ENCODE measurements at places on chromosomes 7 and 10.

DNA sequence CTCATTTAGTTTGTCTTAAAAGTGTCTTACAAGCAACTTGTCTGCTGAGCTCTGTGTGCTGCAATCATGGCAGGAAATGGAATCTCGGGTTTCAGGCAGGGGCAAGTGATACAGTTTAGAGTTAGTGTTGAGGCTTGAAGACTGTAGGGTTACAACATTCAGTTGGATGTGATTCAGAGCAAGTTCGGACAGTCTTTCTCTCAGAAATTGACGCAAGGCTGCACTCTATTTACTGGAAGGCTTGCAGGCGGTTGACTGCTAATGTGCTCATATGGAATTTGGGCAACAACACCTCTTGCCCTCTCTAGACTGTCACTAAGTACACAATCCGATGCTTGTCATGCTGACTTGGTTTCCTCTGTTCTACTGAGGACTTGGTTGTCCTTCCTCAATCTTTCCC, 161.7 kb upstream of the BMPER start:
- no peak for DNase-seq

- no peak for DNase-seq
Observed at GRCh38 chr10:29737074-29737593, 102.4 kb upstream of the SVIL start.

GRCh38 chr10:125027871-125028869, 86.2 kb downstream of the ZRANB1 start:
- DNase-seq, result no peak

GRCh38 chr7:108367946-108368345, 88.3 kb downstream of the NRCAM start:
- DNase-seq, result no peak

DNA sequence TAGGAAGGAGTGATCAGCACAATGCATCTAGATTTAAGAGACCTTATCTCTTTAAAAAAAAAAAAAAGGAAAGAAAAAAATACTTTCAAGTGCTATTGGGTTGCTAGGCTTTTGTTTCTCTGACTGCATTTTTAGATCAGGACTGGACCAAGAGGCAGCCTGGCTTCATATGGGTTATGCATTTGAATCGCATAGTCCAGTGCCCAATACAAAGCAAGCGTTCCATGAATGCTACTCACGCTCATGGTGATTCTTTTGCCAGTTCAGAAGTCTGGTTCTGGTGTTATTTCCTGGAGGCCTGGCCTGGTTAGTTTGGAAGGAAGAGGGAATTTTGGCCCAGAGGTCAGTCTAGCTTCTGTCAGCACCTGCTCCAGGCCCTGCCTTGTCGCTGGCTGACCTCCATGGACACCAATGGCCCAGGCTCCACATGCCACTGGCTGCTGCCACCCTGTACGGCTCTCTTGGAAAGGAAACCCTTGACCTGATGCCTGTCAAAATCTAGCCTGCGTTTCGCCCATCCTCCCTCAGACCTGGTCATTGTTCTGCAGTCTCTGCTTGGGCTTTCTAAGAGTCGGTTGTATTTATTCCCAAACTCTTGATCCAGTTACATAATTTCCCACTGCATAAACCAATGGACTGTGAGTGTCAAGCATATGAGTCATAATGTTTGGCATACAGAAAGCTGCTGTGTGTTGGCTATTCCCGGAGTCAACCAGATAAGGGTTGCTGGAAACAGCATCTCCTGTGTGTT, 74.3 kb upstream of the MKX start:
- DNase-seq, result no peak

DNA sequence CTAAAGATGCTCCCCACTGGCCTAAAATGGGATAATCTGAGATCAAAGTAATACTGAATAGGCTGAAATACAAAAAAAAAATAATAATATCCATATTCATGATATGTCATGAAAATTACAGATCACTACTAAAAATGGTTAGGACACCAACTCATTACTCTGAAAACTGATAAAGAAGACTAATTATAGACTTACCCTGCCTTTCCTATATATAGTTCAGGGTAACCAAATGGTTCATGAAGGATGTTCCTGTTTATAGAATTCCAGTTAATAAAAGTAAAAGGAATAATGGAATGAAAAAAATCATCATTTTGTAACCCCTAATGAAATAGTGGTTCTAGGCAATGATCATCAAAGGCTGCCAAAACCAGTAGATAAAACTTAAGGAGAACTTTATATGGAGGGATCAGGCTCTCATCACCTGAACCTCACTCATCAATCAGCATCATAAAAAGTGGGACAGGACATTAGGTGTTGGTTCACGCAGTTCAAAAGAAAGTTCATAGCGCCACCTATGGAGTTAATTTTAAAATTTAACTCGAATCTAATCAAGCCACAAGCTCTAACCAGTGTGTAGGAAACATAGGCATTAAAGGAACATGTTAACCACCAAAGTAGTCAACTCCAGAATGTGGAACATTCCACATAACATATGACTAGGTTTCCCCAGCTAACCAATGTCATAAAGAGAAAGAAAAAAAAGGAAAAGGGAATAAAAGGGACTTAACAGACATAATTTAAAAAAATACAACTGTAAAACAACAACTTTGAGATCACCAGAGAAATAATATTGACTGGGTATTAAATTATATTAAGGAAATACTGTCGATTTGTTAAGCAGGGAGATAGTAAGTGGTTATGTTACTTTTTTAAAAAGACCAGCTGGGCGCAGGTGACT, 35.7 kb downstream of the P4HA1 start:
- peak; percentile 58 for DNase-seq

GRCh38 chr10:13862546-13863233, 275.9 kb downstream of the PRPF18 start:
- DNase-seq, result peak; percentile 5

- no peak for DNase-seq
Observed at GRCh38 chr10:106493751-106494150, 670.8 kb downstream of the SORCS1 start.
